ENCODE measurements at places on chromosomes 2 and 18. TPM values are rescaled to one million over a fixed set of nuclear protein-coding genes. Genes with fewer than 3 reads are reported as not detected.

The RAB10 gene
- total RNA-seq, result 123 TPM

The EMILIN1 gene
- total RNA-seq, result 5.1 TPM

The CCDC141 gene
- 1.8 TPM for total RNA-seq

The NYAP2 gene
- total RNA-seq, result 0.07 TPM

The IL1RN gene
- not detected for total RNA-seq

The RNASEH1 gene
- 28.2 TPM for total RNA-seq

The CNGA3 gene
- not detected for total RNA-seq

The RUFY4 gene
- not detected for total RNA-seq

The UGT1A5 gene
- total RNA-seq, result not detected

The IAH1 gene
- 45.6 TPM for total RNA-seq

The CHRNG gene
- not detected for total RNA-seq

The IHH gene
- 0.06 TPM for total RNA-seq

The CIB4 gene
- total RNA-seq, result not detected

The MOCOS gene
- total RNA-seq, result 1.1 TPM

The TMEM169 gene
- total RNA-seq, result 17.9 TPM

The KCNS3 gene
- total RNA-seq, result 10.0 TPM

The RAB31 gene
- total RNA-seq, result 4.6 TPM

The DSG4 gene
- total RNA-seq, result not detected

The MC5R gene
- total RNA-seq, result not detected

The MC2R gene
- total RNA-seq, result not detected

The CREG2 gene
- total RNA-seq, result not detected

The LONRF2 gene
- 0.37 TPM for total RNA-seq

The YES1 gene
- total RNA-seq, result 209 TPM

The ITGB6 gene
- not detected for total RNA-seq

The DHRS9 gene
- not detected for total RNA-seq

The TLX2 gene
- not detected for total RNA-seq

The PXDN gene
- 118 TPM for total RNA-seq

The CXCR1 gene
- not detected for total RNA-seq

The DNAJC5G gene
- total RNA-seq, result not detected

The FLACC1 gene
- not detected for total RNA-seq

The STPG4 gene
- total RNA-seq, result not detected

The FKBP1B gene
- 58.6 TPM for total RNA-seq

The ZNF407 gene
- 9.0 TPM for total RNA-seq

The POTEC gene
- total RNA-seq, result 0.06 TPM

The SLC5A7 gene
- 0.04 TPM for total RNA-seq

The IL1B gene
- total RNA-seq, result not detected

The RAD51AP2 gene
- 1.2 TPM for total RNA-seq

The KCNE4 gene
- not detected for total RNA-seq

The RAX gene
- total RNA-seq, result 78.1 TPM

The ALPI gene
- total RNA-seq, result not detected

The KIAA2012 gene
- not detected for total RNA-seq

The OSBPL1A gene
- 54.2 TPM for total RNA-seq
